NCI-H1436 (cell line): ENCODE measurements at places on chromosomes 2 and 18.

GRCh38 chr2:3670376-3670775, 12.4 kb downstream of the ALLC start:
- DNase-seq, result no peak

GRCh38 chr2:41152318-41152717, 700.4 kb upstream of the SLC8A1 start:
- no peak for DNase-seq

- DNase-seq, result no peak
Measured at GRCh38 chr2:170408461-170409163, 230.7 kb downstream of the MYO3B start.

GRCh38 chr2:171235262-171235881, 74.7 kb upstream of the TLK1 start:
- no peak for DNase-seq

GRCh38 chr18:10928772-10929373, 220.5 kb downstream of the PIEZO2 start:
- no peak for DNase-seq

- DNase-seq, result peak; percentile 37
Measured at GRCh38 chr2:44715671-44716081, 225.8 kb upstream of the SIX3 start.

GRCh38 chr2:162992828-162993227, 154.3 kb upstream of the KCNH7 start:
- DNase-seq, result no peak

DNA sequence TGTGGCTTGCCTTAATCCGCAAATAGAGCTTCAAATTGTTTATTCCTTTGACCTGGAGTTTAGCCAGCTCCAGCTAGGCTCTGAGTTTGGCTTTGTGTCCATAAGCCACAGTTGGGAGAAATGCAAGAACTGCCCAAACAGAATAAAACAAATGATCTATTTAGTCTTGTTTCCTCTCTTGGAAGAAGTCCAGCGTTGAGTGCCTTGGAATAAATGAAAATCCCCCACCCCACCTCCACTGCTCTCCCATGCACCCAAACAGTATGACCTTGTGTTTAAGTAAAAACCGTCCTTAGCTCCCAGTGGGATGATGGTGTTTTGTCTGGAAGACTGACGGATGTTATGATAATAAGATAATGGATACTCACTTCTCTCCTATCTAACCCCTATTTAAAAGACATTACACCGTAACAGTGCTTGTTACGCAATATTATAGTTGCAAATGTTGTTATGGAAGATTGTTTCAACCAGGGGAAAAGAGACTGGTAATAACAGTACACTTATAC, 3.2 kb upstream of the SERPINE2 start:
- DNase-seq, result no peak

- no peak for DNase-seq
Measured at GRCh38 chr18:61714421-61714820, 178.4 kb downstream of the RNF152 start.

- peak; percentile 52 for DNase-seq
Measured at GRCh38 chr2:160493227-160494028, at the start of gene RBMS1. RBMS1 (minus strand) TSS chr2:160493807; CDS start chr2:160493363, 444 bp downstream.

DNA sequence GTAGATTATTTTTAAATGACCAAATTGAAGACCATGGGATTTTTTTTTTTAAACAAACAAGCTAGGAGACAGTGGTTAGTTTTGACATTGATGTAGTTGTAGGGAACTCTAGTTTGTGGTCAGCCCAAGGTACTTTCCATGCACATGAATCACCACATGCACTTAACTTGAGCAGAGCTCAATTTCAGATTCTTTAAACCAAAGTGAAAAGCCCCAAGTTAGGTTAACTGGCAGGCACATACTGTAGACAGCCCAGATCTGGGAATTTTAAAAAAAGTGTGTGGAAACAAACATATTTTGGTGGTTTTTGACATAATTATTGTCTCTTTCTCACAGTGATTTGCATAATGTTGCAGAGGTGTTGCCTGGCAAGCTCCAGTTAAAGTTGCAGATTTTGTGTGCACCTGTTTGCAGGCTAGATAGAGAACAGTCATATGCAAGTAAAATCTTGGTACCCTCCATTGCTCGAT, 88.4 kb downstream of the BCL2L11 start:
- DNase-seq, result no peak

GRCh38 chr2:47237375-47238334, 82.5 kb upstream of the STPG4 start:
- no peak for DNase-seq

DNA sequence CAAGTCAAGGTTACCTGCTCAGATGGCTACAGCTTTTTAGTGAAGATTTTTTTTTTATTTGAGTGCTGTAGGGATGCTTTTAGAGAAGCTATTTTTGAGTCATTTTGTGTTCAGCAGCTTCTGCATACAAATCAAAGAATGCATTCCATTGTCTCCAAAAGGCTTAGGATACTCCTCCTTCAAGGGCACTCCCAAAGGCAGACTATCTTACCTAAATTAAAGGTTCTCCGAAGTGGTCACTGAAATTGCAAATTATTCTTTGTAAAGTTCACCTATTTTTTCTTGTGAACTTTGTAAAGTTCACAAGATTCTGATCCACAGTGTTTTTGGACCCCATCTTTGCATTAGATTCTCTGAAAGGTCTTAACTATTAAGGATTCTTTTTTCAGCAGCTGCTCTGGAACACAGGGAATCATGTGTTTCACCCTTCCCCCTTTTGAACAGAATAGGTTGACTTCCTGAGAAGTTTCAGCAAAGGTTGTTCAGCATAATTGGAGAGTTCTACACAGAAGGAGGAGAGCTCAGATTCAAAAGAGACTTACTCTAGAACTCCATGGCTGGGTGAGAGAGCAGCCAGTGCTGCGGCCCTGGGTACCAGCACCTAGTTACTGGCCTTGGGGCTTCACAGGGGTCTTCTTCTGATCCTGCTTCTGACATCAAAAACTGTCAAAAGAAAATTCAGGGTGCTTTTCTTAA, 14.5 kb downstream of the CLIP4 start:
- no peak for DNase-seq

DNA sequence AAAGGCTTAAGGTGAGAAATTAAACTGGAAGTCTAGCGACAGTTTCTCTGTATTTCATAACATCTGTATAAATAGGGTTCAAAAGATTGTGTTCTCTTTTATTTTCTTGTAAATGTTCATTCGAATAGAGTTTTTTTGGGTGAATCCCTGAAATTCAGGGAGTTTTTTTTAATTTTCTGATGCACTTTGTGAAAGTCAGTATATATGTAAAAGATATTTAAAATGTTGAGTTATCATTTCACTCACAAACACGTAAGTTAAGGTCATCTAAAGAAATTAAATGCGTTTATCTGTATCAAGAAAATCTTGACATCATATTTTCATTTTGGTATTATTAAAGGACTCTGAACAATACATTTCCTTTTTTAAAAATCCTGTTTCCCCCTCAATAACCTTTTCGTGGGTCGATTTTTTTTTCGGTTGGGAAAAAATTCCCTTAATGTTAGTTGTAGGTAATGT, 3.4 kb downstream of the SP9 start:
- DNase-seq, result no peak

GRCh38 chr2:151556121-151556520, 146.4 kb downstream of the RIF1 start:
- DNase-seq, result no peak

- no peak for DNase-seq
Measured at GRCh38 chr2:2707206-2707991, 376.3 kb upstream of the MYT1L start.

- no peak for DNase-seq
Measured at GRCh38 chr2:110667071-110667470, 10.8 kb downstream of the BUB1 start.

- DNase-seq, result no peak
Measured at GRCh38 chr2:143608063-143608423, 478.8 kb downstream of the ARHGAP15 start.
